ENCODE measurements at places on chromosomes 12 and 14.

DNA sequence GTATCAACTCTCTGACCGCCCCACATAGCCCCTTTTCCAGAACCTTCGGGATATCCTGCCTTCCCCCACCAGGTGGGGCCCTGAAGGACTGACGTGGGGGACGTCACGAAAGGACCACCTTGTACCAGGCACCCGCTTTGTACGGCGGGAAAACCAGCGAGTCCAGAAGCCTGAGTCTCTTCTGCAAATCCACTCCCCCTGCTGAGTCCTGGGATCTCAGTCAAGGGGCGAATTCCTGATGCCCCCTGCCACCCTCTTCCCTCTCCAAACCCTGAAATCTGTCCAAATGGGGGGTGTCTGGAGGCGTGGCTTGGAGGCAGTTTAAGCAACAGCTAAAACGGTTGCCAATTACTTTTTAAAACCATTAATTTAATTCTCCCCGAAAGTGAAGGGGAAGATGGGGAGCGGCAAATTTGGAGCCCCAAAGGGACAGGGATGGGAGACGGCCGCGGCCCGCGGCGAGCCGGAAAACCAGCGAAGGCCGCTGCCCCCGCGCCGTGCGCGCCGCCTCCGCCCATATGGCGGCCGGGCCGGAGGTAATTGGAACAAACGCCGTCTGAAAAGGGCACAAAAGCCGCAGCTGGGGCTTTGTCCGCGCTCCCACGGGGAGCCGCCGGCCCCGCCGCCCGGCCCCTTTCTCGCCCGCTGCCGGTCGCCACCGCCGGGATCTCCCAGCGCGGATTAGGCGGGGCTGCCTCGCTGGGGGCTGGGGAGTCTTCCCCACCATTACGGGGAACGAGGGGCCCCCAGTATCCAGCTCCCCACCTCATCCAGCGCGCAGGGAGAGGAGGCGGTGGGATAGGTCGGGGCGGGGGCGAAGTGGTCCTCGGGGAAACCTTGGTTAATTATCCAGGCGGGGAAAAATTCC, 6.6 kb downstream of the LHX5 start:
- DNase-seq, result no peak

DNA sequence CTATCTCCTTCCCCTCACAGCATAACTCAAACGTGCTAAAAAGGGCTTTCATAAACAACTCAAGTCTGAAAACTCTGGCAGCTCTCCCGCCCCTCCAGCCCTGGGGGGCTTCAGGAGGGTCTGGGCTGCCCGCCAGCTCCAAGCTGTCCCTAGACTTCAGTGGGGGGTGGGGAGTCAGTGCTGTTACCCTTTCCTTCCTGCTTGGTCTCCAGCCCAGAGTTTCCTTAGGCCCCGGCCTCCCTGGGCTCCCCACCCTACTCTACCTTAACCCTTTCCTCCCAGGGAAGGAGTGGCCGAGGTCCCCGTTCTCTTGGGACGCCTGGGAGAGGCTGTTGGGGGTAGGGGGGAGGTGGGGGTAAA, 530 bp upstream of the NYNRIN start:
- no peak for DNase-seq

DNA sequence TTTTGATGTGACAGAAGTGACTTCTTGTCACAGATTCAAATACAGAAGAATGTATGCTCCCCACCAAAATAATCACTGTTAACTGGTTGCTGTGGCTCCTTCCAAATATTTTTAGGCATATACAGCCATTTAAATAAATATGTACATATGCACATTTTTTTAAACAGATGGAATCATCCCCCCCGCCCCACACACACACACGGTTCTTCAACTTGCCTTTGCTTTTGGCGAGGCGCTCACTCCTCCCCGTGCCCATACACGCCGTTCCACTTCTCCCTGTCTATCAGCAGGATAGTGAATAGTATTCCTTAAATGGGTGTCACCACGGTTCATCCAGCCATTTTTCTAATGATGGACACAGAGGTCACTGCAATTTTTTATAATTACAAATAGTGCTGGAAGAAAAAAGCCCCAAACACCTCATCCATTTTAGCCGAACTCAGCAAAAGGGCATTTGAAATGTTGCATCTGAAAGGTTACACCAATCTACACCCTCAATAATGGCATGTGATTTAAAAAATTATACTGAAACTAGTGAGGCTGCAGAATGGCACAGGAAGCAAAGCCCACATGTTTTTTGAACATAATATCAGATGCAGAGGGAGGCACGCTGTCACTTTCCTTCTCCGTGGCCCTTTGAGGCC, 39.2 kb upstream of the MEG3 start:
- no peak for DNase-seq

DNA sequence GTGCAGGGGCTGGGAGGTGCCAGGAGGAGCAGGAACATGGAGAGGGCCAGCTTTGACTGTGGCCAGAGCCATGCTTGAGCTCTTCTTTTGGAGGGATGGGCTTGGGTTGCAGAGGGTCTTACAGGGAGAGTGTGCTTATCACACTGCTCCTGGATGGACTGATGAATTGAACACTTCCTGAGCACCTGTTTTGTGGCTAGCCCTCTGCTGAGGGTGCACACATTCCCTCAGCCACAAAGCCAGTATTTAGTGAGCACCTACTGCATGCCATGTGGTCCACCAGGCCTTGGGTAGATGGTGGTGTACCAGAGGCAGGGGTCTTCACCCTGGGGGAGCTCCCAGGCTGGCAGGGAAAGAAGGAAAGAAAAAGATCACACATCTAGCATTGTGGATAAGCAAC, 118.9 kb downstream of the SLC25A47 start:
- DNase-seq, result no peak

DNA sequence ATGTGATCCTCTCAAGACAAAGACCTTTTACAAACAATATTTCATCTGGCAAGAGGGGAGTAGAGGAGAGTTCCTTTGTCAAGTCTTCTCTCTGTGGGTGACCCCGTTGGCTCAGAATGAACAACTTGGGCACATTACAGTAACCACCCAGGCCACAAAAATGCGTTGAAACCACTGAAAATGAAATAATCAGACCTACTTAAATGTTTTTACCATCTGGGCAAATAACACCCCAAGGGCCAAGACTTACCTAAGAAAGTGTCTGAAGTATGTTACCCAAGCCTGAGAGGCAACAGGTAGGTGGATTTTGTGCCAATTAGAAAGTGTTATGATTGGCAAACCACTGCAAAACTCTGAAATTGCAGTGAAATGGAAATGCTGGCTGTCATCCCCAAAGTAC, 1.3 kb downstream of the TC2N start:
- DNase-seq, result no peak

GRCh38 chr12:93536766-93537488, 35.5 kb upstream of the SOCS2 start:
- DNase-seq, result no peak

GRCh38 chr14:52013984-52014600, 24.7 kb downstream of the RTRAF start:
- DNase-seq, result no peak

- DNase-seq, result no peak
These were observed 11.3 kb downstream of the CMKLR1 start for GRCh38 chr12:108327621-108328344.

- DNase-seq, result no peak
These were observed 89.1 kb downstream of the TTC7B start for GRCh38 chr14:90727082-90727481.

DNA sequence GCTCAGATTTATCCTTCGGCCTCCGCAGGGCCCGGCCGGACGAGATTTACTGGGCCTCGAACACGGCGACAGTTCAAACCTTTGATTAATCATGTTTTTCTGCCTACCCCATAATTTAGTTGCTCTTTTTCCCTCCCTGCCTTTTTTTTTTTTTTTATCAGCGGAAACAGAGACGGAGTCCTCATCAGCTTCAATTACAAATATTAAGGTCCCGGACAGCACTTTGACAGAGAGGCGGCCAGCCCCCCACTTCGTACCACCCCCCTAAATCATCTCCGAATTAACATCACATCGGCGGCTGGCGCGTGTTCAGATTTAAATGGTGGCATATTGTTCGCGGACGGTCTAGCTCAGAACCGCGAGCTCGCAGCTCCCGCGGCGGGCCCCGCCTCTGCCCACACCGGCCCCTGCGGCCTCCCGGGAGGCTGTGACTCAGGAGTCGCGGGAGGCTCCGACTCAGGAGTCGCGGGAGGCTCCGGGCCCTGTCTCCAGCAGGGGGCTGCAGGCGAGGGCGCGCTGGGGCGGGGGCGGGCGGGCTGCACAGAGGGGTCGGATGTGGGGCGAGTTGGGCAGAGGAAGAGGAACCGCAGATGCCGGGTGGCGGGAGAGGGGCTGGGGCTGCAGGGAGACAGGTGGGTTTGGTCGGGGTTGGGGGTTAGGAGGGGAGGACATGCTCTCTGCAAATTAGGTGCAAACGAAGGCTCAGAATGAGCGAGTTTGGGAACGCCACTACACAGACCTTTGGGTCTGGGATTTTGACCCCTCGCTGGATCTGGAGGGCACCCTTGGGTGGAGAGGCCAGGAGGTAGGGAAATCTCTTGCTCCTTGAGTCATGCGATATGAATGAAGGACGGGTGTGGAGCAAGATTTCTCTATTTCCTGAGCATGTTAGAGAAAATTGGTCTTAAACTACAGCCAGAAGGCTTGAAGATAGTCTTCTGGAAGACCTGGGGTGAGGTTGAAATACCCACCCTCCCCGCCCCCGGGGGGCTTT, 19.6 kb upstream of the ATP5MC2 start:
- no peak for DNase-seq

DNA sequence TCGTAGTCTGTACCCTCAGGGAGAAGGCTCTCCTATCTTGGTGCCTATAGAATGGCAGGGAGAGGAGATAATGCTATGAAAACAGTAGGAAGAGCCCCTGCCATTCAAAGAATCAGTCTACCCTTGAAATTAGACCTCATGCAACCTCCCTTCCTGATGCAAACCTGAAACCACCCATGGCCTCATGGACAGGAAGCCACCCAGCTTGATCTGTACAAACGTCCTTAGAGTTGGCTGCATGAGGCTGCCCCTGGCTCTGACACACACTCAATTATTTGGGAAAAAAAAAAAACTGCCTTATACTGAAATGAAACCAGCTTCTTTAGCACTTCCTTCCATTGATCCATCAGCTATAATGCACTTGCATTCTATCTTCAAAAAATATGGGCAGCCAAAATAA, 116.6 kb upstream of the BCL2L14 start:
- no peak for DNase-seq

- no peak for DNase-seq
These were observed 155.3 kb upstream of the FSCB start for GRCh38 chr14:44662250-44662891.

DNA sequence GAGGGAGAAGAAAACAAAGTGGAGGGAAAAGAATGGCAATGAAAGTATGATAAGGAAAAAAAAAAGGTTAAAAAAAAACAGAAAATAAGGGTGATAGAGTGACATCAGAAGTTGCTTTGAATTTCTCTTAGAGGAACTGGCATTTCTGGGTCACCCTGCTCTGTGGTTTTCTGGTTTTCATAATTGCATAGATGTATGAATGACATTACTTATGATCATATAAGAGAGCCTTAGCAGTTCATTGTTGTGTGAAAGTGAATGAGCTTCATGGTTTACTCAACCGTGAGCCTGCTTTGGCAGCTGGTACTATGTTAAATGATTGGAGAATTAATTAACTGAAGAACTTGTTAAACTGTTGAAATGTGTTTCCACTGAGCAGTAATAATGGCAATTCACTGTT, 336.4 kb upstream of the FBXO33 start:
- no peak for DNase-seq

- DNase-seq, result no peak
These were observed 172.4 kb upstream of the LMNTD1 start for GRCh38 chr12:25725470-25725869.

DNA sequence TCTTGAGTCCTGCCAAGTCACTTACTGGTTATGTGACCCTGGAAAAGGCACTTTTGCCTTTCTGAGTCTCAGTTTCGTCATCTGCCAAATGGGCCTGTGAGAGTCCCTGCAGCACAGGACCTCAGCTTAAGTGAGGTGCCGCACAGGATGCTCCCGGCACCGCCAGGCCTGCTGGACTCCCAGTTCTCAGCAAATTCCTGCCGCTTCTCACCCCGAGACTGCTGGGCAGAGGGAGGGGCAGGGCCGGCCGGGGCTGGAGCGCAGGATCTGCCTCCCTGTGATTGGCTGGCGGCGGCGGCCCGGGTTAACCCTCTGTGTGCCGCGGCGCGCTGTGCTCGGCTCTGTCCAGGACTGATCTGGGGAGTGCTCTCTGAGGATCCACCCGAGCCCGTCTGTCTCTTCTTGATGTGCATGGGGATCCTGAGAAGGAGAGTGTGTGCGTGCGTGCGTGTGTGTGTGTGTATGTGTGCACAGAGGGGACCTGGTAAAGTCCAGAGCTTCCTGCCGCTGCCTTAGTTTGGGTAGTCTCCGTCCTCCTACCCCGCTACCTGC, 8.6 kb downstream of the SETD1B start:
- DNase-seq, result no peak

GRCh38 chr14:100711493-100711892, 15.2 kb upstream of the DLK1 start:
- DNase-seq, result no peak

GRCh38 chr14:99792551-99793212, 531 bp upstream of the EML1 start:
- DNase-seq, result no peak

DNA sequence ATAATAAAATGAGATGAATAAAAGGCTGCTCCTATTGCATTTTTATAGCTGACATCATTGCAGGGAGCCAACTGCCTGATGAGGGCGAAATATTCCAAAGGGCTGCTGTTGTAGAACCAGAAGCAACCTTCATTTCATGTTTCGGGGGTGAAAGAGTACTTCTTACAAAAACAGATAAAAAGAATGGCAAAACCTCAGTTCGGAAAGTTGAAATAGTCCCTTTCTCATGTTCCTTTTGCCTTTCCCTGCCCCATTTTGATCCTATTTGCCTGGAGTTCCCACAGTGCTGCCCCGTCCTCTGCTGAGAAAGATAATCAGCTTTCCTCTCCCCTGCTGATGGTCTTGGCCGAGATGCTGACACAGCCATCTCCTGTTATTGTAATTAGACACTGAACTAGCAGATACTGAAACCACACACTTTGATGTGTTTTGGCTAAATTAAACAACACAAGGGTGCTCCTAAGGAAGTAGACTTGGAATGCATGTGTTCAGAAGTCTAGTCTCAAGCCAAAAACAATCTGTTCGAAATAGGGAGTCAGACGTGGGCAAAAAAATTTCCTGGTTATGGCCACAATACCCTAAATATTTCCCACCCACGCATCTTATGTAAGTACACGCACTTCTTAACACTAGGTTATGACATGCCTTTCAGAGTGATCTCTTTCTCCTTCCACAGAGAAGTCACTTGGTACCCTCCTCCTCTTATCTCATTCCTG, 117.2 kb downstream of the PPM1H start:
- DNase-seq, result no peak

GRCh38 chr14:75715926-75716780, 55.1 kb downstream of the TTLL5 start:
- DNase-seq, result no peak

DNA sequence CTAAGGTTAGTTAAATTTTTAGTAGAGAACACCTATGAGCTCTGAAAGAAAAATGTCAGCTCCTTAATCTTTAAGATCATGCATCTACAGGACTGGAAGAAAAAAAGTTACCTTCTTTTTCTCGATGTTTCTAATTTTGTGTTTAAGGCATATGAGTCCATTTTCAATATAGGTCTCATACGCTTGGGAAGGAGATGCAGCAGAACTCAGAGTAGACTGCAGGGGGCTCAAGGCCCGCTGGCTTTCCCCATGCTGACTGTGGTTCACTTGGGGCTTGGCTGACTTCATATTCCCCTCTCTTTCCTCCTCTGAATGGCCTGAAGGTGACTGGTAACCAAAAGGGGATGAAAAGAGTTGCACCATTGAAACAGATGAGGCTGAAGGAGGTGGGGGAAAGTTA, 1.5 kb downstream of the CAPRIN2 start:
- DNase-seq, result no peak
